ENCODE measurements at places on chromosomes 6 and 20.

GRCh38 chr6:162715601-162716000, 12.0 kb downstream of the PRKN start:
- DNase-seq: no peak

GRCh38 chr6:98828211-98828788, 6.1 kb upstream of the POU3F2 start:
- DNase-seq: no peak

DNA sequence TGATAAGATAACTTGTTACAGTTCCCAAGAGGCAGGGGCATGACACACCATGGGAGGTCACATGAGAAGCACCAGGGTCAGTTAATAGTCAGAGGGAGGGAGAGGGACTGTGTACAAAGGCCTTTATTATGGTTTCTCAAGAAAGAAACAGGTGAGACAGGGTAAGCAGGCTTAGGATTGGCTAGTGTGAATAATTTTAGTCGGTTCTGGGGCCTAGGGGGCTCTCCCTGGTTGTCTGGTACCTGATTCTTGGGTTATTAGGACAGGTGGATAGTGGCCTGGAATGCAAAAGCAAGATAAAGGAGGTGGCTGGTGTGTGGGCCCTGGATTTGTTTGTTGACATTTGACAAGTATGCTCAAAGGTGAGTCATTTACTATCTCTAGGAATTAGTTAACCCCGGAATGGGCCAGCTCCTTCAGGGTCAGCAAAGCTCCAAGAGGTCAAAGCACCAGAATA, 49.4 kb upstream of the MCUR1 start:
- DNase-seq: no peak

- DNase-seq: no peak
Observed at GRCh38 chr6:120405947-120406346, 928.3 kb downstream of the TBC1D32 start.

GRCh38 chr6:32764048-32764447, 716 bp upstream of the HLA-DQB2 start:
- DNase-seq: no peak

DNA sequence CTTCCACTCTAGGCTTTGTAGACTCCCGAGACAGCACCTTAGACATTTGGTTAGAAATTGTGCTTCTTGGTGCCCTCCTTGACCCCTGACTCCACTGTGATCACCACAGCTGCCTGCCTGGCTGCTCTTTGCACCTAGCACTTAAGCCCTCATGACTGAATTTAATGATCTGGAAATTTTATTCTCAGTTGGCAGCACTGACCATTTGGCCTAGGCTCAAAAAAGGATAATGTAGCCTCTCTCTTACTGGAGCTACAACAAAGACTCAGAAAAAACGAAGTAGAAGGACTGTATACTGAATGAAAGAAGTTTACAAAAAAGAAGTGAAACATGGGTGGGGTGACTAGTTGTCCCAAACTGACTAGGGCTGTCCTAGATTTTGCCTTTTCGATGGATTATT, 11.3 kb upstream of the ABRACL start:
- no peak for DNase-seq

DNA sequence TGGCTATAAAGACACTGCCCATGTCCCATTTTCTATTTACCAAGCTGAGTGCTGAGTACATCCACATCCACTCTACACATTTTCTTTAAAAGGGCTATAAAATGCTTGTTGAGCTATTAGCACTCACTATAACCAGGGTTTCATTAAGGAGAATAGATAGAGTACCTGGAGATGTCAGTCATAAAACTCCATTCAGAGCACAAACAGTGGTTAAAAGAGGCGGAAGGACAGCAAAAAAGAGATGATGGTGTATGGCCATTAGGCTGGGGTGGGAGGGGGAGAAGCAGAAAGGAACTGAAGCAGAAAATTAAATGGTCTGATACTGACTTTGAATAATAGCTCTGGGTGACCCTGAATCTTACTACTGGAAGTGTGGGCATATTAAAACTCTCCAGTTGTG, 609.9 kb upstream of the MAP3K7 start:
- DNase-seq: no peak

DNA sequence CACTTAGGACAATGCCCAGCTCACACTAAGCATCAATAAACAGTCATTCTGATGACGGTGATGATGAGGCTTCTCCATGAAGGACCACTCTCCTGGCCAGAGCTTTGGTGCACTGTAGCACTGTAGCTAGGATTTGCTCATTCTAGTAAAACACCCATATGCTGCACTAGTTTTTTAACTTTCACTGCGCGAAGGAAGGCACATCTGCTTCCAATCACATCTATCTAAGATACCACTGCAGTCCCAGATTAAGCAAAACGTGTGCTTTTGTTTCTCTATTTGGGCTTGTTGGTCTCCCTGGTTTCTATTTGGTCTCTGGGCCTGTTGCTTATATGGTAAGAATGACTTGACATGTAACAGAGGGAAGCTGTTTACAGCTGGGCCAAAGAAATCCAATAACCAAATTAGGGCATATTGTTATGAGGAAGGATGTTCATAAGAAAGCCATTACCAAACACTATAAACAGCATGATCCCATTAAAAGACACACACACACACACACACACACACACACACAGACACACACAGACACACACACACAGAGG, 62.4 kb downstream of the FAM229B start:
- DNase-seq: no peak

GRCh38 chr6:88167352-88167937, 1.3 kb upstream of the CNR1 start:
- no peak for DNase-seq
